ENCODE measurements at places on chromosomes 1 and 21.

DNA sequence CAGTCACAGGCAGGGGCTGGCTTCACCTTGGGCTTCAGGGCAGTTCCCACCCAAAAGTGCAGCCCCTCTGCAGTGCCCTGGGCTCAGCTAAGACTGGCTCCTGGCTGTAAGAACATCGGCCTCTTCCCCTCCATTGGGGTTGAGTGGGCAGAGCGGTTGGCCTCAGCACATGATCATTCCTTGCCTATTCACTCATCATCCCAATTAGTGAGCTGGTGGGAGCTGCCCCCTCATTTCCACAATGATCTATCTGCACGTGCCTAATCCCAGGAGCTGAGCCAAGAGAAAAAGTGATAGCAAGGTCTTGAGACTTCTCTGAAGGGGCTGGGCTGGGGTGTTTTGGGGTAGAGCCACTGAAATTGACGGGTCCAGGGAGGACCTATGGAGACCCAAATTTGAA lies 133.6 kb downstream of the SYF2 start:
- DNase-seq, result no peak

GRCh38 chr1:205616563-205617293 lies 15.1 kb downstream of the ELK4 start:
- no peak for DNase-seq

DNA sequence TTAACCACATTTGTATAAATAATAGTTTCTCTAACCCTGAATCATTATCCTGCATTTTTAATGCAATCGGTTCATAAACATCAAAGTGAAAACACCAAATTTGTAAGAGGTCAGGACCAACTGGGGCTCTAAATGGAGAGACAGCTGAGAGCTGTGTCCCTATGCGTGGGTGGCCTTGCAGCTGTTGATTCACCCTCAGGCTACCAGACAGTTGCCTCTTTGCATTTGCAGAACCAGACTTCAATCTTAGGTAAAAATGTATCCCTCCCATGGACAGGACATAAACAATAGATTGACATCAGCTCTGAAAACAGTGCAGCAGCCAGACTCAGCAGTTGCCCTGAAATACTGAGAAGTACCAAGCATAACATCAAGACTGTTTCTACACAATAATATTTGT lies 8.8 kb upstream of the TGFB2 start:
- DNase-seq, result no peak

GRCh38 chr1:8455700-8456307 lies 137.9 kb downstream of the SLC45A1 start:
- DNase-seq, result no peak

DNA sequence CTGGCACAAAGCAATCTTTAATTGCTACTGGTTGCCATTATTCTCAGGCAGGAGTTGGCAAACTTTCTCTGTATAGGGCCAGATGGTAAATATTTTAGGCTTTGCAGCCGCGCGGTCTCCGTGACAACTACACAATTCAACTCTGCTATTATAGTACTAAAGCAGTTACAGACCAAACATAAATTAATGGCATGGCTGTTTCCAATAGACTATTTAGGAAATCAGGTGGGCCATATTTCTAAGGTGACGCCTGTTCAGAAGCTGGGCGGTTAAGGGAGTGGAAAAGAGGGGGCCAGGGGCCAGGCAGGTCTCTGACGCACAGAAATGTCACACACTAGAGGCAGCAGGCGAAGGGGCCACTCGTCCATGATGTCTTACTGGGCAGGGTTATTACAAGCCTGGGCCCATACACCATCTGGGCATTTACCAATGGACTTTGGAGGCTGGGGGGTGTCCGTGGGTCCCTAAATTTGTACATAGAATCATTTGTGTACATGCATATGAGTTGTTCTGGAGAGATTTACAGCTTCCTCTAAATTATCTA lies 80.1 kb downstream of the STUM start:
- DNase-seq, result no peak

- DNase-seq, result no peak
Observed at GRCh38 chr1:100671601-100672000, 47.9 kb upstream of the VCAM1 start.

GRCh38 chr1:222104694-222105392 lies 363.0 kb upstream of the DUSP10 start:
- no peak for DNase-seq

- no peak for DNase-seq
Observed at GRCh38 chr1:6272452-6272851, 11.6 kb upstream of the GPR153 start.

DNA sequence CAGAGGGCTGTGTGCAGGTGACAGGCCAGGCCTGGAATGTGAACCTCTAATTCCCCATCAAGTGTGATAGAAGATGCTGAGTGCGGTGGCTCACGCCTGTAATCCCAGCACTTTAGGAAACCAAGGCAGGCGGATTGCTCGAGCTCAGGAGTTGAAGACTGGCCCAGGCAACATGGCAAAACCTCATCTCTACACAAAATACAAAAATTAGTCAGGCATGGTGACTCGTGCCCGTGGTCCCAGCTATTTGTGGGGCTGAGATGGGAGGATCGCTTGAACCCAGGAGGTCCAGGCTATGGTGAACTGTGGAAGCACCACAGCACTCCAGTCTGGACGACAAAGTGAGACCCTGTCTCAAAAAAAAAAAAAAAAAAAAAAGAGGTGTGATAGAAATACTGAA lies 40.1 kb upstream of the PUM1 start:
- DNase-seq, result no peak

- DNase-seq, result no peak
Observed at GRCh38 chr1:27388337-27389005, 4.0 kb upstream of the GPR3 start.

DNA sequence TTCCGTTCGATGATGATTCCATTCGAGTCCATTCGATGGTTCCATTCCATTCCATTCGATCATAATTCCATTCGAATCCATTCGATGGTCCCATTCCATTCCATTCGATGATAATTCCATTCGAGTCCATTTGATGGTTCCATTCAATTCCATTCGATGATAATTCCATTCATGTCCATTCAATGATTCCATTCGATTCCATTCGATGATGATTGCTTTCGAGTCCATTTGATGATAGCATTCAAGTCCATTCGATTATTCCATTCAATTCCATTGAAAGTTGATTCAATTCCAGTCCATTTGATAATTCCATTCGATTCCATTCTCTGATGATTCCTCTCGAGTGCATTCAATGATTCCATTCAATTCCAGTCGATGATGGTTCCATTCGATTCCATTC lies 3895.3 kb downstream of the SRGAP2C start:
- DNase-seq, result no peak

- DNase-seq, result no peak
Observed at GRCh38 chr1:177106196-177106595, 58.3 kb downstream of the ASTN1 start.

GRCh38 chr1:171919891-171920887 lies 78.9 kb downstream of the DNM3 start:
- no peak for DNase-seq

DNA sequence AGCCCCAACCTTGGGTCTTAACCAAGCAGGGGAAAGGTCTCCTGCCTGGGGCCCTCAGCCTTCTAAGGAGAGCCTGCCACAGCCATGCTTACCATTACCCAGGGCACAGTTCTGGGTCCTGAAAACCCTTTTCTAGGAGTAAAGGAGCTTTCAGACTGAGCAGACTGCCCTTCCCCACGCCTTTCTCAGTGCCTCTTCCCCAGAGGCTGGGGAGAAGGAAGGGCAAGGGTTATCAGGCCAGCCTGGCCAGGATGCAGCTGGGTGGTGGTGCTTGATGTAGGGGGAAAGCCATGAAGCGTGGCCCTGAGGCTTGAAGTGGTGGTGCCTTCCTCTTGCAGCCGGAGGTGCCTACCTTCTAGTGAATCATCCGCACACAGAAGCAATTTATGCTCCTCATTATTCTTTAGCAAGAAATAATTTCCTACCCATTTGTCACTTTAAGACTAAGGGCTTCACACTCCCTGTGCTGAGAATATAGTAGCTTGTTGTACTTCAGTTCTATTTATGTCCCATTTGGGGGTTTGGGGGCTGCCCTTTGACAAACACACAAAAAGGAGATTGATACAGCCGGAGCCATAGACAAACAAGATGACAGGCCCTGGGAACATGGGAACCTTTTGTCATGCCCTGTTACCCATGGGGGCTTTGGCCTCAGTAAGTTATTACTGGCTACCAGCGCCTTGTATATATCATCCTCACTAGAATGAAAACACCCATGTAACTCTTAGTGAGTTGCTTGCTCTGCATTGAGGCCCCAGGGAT lies 40.7 kb downstream of the MAN1C1 start:
- no peak for DNase-seq

DNA sequence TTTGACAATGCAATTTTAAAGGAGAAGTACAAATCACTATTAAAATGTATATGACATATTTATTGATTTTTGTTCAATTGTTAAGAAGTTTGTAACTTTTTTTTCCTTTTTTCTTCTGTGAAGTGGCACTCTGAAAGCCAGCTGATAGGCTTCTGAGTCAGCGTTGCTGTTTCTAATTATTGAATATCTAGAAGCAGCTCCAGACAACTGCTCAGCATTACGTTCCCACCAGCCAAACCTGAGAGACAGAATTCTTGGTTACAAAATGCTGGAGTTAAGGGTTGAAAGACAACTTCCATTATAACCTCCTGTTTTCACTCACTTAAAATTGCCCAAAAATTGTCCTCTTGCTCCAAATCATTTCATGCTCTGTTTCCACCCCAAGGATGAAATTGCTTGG lies 31.4 kb upstream of the LMX1A start:
- no peak for DNase-seq

DNA sequence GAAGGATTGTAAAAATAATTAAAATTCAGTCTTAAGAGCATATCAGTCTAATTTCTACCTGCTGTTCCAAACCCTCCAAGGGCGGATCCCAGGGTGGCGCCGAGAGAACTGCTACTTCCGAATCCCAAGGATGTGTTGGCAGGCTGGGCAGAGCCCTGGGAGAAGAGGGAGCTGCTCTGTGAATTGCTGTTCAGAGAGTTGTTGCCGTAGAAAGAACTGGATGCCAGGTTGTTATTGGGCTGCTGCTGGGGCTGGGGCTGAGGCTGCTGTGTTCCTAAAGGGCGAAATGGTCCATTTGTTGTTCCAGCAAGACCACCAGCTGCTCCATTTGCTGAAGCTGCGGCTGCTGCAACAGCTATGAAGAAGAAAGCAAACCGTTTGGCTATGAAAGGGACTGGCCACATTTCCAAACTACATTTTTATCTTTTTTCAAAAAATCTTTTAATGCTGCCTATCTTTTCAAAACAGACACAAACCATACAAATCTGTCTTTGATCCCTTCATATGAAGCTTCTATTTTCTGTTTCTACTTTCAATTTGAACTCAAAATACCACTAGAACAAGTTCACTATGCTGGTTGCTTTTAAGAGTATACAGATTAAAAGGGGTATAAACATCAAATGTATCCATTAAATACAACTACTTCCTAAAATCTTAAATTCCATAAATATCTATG lies 57.5 kb upstream of the SDC3 start:
- no peak for DNase-seq

DNA sequence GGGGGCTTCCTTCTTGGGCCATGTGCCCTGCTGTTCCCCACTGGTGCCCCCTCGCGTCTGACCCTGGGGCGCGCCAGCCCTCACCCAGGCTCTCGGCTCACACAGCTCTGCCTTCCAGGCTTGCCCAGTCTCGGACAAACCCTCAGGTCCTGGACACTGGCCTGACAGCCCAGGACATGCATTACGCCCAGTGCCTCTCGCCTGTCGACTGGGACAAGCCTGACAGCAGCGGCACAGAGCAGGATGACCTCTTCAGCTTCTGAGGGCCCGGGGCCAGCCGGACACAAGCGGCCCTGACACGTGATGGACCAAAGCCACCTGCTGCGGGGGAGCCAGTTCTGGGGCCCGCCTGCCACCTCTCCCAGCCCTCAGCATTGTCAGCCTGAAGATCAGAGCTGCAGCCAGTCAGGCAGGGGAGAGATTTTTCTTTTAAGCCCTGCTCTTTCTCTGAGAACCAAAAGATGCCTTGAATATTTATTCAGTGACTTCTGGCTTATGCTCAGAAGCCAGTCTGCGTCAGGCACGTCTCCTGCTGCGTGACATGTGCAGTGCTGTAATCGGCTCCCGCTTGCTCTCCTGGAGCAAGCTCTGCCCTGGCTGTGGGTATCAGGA lies 23.4 kb downstream of the LDLRAP1 start:
- DNase-seq, result no peak

DNA sequence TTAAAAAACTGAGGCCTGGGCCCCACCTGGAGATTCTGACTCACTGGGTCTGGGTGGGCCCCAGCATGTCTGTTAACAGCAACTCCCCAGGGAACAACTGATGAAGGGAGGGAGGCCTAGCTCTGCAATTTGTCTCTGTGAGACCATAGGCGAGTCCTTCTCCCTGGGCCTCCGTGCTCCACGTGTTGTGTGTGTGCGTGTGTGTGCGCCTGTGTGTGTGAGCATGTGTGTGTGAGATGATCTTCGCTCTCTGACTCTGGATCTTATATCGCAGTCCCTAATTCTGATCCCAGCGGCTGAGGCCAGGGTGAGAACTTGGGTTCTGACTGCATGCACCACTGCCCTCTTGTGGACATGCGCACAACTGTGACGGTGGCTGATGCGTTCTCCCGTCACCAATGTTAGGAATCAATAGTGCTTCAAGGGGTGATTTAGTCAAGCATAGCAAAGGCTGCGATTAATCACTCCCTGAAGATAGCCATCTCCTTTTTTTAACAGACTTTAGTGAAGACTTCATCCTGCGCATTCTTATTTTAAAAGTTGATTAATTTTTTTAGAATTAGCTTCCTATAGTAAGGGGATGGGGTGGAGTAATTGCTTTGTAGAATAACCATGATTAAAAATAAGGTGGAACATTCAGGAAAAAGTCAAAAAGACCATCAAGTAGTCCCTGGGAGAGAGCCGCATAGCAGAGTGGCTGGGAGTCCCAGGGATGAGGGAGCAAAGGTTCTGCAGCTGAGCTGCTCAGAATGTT lies 62.4 kb upstream of the USP24 start:
- DNase-seq, result no peak

DNA sequence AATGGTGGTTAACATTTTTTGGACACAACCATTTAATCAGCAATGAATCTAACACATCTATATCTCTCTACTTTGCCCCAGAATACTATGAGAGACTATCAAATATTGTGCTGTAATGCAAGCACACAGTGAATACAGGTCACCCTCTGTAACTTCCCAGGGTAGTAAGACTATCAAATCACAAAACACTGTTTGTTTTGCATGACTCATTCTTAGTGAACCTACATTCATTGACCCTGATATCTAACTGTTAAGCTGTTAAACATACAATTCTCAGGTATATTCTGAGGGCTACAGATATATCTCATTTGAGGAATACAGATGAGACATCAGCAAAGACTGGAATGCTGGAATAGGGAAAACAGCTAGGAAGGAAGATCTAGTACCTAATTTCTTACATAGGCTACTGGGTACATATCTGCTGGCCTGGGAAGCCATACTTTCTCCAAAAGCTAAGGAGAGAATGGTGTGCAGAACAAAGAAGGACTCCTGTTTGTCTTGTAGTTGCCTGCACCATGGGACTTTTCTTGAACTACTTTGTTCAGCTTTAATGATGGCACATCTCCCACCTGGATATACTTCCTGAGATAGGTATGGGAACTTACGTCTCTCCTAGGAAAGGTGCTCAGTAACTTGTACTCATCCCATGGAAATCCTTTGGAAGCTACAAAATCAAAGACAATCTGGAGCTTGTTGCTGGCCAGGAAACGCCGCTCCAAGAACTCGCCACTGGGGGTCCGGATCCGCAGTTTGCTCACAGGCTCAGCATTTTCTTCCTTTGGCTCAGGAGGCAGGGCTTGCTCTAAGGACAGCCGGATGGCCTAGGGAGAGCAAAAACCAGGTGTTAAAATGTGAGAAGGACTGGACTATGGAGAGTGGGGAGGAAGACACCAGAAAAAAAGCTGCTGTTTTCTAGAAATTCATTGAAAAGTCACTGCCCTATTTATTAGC lies 51.9 kb upstream of the DMRTA2 start:
- DNase-seq, result no peak

GRCh38 chr1:59597420-59598119 lies 217.2 kb upstream of the HOOK1 start:
- no peak for DNase-seq
